Posterior vena cava (tissue), 2 donors: ENCODE measurements at places on chromosomes 6 and 20. TPM values are rescaled to one million over a fixed set of nuclear protein-coding genes. Genes with fewer than 3 reads are reported as not detected.

DNA sequence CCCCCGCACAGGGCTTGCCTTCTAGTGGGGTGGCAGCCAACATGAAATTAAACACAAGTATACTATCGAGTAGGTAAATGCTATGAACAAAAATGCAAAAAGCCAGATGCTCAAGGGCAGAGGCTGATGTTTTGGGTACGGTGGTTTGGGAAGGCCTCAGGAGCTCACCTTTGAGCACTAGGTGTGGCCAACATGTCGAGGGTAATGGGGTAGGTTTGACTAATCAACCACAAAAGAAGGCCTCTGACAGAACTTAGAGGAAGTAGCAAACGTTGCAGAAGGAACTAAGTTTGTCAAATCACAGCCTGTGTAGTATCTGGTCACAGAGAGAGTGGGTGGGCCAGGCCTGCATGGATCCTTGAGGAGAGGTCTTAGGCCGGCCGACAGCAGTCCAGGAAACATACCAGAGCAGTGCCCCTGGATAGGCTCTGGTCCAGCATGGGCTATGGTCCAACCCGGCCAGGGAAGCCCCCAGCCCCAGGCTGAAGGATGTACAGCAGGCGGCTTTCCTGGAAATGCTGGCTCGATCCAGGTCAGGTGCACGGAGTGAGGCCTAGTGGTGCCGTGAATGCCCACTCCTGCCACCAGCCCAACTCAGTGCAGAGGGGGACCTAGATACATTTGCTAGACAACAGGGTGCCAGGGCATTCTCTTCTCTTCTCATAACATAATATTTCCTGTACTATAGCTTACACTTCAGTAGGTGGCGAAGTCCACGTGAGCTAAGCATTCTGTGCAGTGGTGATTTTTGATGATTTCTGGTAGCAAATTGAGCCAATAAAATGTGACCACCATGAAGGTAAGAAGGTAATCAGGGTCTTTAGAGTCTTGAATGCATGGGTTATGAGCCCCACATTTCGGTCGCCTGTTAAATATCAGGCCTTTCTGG lies 56.3 kb upstream of the CD93 start:
- DNase-seq = peak; percentile 75

- no peak for DNase-seq
Observed at GRCh38 chr6:147700436-147701209, 192.1 kb downstream of the SAMD5 start.

DNA sequence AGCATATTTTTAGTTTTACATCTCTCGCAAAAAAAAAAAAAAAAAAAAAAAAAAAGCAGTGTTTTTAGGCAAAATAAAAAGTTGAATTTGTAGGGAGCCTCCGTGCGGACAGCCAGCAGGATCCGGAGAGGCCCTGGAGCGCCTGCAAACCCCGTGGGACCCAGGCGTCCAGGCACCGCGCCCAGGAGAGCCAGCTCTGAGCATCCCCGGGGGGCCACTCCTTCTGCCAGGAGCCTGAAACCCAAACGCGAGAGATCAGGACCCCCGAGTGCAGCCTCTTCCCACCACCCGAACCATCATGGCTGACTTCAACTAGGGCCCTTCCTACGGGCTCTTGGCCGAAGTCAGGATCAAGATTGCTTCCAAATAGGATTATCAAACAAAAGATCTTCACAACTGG lies 54.1 kb upstream of the LY86 start:
- DNase-seq = no peak

- no peak for DNase-seq
Observed at GRCh38 chr20:40431611-40432010, 257.4 kb downstream of the MAFB start.

GRIK2 gene
- total RNA-seq = 1.7 TPM

SLC24A3 gene
- total RNA-seq = 25.3 TPM

- no peak for DNase-seq
Observed at GRCh38 chr20:50594591-50595432, 84.6 kb downstream of the PTPN1 start.

GRCh38 chr6:128743974-128744765 lies 138.8 kb upstream of the LAMA2 start:
- no peak for DNase-seq

DEF6 gene
- total RNA-seq = 5.5 TPM

TREM1 gene
- total RNA-seq = 3.8 TPM

DNA sequence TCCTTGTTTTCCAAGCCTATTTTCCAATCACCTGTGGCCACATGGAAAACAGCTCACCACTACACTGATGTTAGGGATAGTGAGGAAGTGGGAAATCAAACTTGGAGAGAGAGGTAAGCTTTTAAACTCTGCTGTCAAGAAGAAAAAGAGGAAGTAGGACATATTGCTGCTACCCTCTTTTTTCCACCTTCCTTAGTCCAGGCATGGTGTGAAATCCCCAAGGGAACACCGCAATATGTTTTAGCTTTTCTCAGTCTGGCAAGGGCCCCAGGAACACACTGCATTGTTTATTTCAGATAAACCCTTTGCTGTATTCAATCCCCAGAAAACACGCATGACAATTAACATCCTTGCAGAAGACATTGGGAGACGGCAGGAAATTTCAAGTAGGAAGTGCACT lies 61.3 kb downstream of the HS3ST5 start:
- no peak for DNase-seq

GRCh38 chr6:108742041-108742440 lies 106.2 kb upstream of the ARMC2 start:
- DNase-seq = no peak

UNC5CL gene
- 0.42 TPM for total RNA-seq

MCHR2 gene
- total RNA-seq = not detected

- no peak for DNase-seq
Observed at GRCh38 chr20:59572515-59572914, 31.8 kb upstream of the PHACTR3 start.

LY6G6F gene
- total RNA-seq = not detected

TMEM200A gene
- total RNA-seq = 10.3 TPM

GRCh38 chr20:24991897-24992486 lies 559 bp downstream of the APMAP start:
- DNase-seq = peak; percentile 84

GRCh38 chr6:32843331-32843978 lies 392 bp downstream of the PSMB8 start:
- no peak for DNase-seq

GRCh38 chr6:159989492-159990480 lies 20.9 kb downstream of the IGF2R start:
- no peak for DNase-seq
